ENCODE measurements at places on chromosomes 7 and 10.

DNA sequence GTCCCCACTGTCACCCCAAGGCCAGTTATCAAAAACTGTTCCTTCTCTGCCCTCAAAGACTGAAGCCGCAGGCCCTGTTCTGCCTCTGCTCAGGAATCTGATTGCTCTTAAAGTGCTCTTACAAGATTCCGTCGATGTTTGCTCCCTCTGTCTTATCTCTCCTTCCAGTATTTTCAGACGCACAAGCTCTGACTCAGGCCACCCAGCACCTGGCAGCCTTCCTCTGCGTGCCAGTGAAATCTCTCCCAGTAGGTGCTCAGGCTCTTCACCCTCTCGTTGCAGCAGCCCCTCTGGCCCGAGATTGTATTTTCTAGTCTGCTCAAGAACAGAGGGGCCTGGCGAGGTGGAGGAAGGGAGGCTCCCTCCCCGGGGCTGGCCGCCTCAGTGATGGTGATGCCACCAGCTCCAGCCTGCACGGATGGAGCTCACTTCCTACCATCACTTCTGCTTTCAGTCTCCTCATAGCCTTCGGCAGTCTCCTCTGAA lies 276.2 kb downstream of the USP6NL start:
- DNase-seq: no peak

DNA sequence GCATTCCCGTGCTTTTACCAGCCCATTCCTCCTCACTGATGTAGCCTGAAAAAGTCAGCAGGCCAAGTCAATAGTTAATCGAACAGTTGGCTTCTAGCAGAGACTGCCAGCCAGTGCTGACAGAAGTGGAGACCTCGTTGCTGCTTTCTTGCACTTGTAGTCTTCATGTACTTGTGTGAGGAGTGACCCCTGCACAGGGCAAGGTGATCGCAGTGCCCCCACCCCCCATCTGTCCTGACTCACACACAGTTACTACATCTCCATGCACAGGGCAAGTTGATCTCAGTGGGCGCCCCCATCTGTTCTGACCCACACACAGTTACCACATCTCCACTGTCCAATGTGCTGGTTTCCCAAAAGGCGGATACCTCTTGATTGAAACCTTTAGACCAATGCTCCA lies 34.2 kb downstream of the C10orf71 start:
- no peak for DNase-seq

DNA sequence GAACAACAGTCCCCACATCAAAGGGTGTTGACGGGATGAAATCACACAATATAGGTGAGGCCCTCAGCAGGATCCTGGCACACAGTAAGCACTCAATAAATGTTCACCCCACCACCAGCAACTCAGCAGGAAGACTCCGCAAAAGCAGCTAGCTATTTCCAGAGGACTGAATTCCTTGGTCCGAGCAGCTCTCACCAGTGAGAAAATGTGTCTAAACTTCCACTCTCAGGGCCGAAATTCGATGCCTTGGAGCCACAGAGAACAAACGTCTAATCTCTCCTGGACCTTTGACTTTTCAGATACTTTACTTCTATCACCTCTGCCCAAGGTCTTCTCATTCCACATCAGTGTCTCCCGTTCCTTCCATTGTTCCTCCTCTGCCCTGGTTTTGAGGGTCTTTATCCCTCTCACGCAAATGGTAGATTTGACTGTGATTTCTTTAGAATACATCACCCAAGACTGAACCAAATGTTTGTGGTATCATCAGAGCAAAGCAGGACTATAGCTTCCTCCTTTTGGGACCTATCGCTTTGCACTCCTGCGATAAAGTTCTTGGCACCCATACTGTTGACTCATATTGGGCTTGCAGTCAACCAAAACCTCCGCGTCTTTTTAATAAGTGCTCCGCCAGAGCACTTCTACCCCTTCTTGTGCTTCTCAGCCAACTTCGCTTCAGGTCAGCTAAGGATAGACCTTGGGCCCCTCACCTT lies 903 bp upstream of the NT5C2 start:
- peak; percentile 53 for DNase-seq

GRCh38 chr7:157682064-157682945 lies 345.5 kb downstream of the DNAJB6 start:
- no peak for DNase-seq

GRCh38 chr7:8724080-8724718 lies 290.8 kb downstream of the NXPH1 start:
- DNase-seq: no peak

DNA sequence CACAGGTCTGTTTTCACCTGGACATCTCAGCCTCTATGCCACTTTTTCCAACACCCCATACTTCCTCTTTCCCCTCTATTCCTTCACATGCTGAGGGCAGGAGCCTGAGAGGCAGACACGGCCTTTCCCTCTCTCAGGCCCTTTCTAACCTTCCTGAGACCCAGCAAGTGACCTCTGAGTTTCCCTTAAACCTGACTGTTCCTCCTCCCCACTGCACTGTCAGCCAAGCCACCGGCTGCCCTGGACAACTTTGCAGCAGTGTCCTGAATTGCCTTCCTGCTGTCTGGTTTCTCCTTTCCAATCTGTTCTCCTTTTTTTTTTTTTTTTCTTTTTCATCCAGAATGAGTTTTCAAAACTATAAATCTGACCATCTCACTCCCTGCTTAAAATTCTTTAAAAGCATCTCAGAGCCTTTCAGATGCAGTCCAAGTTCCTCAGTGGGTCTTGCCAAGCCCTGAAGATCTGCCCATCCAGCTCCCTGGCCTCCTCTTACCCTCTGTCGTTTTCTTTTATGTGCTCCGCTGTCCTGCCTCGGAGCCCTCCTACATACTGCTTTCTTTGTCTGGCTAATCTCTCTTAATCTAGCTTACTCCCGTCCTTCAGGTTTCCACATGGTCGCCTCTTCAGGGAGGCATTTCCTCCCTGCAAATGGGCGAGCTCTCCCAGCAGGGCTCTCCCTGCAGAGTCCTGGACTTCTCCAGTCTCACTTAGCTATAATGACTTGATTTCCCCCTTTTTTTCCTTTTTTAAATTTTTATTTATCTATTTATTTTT lies 30.5 kb downstream of the SLC13A4 start:
- DNase-seq: no peak

GRCh38 chr10:131875501-131875900 lies 25.3 kb upstream of the PPP2R2D start:
- DNase-seq: no peak

DNA sequence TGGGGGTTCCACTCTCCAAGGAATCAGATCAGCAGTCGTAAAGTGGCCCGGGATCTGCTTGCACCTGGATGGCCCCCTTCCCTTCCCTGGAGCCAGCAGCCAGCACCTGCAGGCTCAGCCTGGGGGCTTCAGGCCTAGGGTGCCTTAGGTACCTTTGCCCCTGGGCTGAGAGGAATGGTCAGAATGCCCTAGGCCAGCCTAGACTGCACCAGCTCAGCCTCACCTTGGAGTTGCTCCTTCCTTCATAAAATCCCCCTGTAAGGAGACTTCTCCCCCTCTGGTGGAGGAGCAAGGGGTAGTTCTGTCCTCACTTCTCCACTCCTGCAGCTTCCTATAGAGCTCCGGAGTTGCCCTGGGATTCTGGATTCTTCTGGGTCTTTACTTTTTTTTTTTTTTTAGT lies 32.4 kb upstream of the LBX1 start:
- no peak for DNase-seq

DNA sequence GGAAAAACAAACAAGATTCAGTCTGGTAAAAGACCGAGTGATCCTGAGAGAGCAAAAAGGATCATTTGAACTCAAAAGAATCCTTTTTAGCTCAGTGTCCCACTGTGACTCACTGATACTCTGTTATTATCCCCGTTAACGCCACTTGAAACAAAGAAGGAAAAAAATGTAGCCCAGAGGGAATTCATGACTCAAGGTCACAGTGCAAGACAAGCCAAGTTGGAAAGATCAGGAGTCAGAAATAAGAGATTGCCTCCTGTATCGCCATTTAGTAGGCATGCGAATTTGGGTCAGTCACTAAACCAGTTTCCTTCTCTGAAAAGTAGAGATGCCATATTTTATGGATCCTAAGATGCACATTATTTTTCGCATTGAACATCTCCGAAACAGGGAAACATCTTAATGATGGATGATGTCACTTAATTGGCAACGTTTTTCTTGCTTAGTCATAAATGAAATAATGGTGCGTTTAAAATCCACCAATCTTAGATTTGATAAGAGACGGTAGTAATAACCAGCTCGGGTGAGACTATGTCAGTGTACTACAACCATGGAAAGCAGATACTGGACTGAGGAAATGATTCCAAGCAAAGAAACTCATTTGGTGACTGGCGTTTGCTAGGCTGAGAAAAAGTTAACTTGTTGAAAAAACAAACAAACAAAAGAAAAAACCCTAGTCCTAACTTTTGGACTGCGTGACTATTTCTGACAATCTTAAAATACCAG lies 502.0 kb upstream of the CELF2 start:
- no peak for DNase-seq

GRCh38 chr10:122490268-122490667 lies 28.9 kb downstream of the HTRA1 start:
- peak; percentile 30 for DNase-seq

DNA sequence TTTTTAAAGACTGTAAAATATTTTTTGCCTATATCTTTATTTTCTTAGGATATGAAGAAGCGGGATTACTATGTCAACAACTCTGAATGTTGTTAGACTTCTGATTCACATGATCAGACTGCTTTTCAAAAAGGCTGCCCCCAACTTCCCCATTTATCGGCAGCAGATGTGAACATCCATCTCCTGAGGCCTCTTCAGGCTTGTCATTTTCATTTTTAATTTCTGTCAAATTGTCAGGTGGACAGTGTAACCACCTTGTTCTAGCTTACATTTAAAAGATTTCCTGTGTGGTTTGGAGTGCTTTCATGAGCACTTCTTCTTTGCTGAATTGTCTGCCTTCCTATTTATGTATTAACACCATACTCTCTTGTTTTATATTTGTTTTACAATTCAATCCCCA lies 78.8 kb upstream of the GSDME start:
- no peak for DNase-seq

GRCh38 chr10:30877111-30877510 lies 154.6 kb downstream of the ZNF438 start:
- no peak for DNase-seq

DNA sequence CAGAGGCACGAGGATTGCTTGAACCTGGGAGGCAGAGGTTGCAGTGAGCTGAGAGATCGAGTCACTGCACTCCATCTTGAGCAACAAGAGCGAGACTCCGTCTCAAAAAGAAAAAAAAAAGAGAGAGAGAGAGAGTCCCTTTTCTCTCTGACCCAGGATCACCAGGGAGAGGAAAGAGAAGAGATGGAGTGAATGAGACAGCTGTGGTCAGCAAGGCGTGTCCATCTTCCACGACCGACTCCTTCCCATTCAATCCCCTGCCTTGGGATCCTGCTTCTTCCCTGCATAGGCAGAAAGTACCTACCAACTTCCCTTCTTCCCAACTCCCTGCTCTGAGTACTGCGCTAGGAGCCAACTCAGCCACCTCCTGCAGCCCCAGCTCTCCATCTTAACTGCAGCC lies 5.2 kb upstream of the ZAN start:
- no peak for DNase-seq

DNA sequence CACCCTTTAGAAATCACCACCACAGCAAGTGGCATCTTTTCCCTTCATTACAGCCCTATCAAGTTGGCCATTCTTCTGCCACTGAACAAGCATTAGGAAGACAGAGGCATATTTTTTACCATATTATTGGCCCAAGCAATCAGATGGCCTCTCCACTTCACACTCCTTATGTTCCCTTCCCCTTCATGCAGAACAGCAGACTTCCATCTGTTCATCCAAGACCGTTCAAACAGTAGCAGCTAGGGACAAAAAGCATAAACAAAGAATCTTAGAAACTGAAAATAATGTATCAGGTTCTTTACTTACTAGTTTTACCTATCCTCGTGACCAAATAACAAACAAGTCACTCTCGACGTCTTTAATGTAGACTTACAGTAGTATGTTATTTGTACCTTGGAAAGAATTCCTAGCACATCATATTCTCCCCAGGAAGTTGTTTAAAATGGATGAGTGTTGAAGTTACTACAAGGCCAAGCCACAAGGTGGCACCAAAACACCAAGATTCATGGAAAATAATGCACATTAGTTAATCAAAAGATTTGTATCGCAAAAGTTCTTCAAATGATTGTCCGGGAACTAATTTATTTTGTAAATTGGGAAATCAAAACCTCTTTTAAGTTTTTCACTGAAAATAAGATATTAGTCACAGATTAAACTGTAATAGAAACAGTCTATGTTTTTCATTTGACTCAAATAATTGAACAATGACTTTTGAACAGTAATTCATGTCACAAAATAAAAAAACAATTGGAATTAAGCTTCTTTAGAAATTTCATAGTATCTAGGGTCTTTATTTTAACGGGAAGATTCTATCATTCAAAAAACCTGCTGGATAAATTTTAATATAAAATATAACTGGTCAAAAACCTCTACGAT lies 112.1 kb downstream of the VPS41 start:
- DNase-seq: peak; percentile 32

GRCh38 chr10:35739998-35740397 lies 97.9 kb upstream of the FZD8 start:
- no peak for DNase-seq

- no peak for DNase-seq
Observed at GRCh38 chr10:7296076-7296475, 114.8 kb downstream of the SFMBT2 start.

DNA sequence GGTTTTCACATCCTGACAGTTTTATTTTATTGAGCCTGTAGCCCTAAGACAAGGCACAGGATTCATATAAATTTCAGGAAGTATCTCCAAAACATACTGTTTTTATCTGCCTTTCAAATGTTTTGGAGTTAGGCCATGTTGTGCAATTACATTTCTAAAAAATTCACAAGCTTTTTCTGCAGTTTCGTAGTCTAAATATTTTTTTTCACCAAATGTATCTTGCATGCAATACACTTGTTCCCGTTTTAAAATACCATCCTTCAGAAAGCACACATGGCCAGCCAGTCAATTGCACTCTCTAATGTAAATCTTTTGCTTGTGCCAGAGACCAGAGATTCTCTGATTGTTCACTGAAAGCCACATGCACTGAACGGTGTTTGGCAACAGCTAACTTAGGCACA lies 161.5 kb upstream of the PRKCQ start:
- DNase-seq: no peak

DNA sequence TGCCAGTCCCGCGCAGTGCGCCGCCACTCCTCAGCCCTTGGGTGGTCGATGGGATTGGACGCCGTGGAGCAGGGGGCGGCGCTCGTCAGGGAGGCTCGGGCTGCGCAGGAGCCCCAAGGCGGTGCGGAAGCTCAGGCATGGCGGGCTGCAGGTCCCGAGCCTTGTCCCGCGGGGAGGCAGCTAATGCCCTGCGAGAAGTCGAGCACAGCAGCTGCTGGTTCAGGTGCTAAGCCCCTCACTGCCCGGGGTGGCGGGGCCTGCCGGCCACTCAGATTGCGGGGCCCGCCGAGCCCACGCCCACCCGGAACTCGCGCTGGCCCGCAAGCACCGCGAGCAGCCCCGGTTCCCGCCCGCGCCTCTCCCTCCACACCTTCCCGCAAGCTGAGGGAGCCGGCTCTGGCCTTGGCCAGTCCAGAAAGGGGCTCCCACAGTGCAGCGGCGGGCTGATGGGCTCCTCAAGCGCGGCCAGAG lies 14.4 kb upstream of the WASL start:
- DNase-seq: no peak

DNA sequence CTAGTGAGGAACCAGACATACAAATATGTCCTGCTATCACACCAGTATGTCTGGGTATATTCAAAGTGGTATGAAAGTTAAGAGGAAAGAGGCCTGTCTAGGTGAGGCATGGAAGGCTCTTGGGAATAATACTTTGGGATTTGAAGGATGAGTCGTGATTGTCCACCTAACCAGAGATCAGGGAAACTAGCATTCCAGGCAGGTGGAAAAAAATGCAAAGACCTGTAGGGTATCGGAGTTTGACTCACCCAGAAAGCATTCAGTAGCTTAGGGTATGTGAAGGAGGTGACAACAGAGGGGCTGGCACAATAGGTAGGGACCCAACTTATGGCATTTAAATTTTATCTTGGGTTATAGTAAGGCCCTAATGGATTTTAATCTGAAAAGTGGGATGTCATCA lies 950 bp upstream of the GCC1 start:
- no peak for DNase-seq

Measured in AG09319 (cell line).